Mammary epithelial cell (primary cell): ENCODE measurements at places on chromosomes 6 and 20.

GRCh38 chr6:112086744-112087135 is 542 bp downstream of the TUBE1 start:
- peak; percentile 58 for DNase-seq

DNA sequence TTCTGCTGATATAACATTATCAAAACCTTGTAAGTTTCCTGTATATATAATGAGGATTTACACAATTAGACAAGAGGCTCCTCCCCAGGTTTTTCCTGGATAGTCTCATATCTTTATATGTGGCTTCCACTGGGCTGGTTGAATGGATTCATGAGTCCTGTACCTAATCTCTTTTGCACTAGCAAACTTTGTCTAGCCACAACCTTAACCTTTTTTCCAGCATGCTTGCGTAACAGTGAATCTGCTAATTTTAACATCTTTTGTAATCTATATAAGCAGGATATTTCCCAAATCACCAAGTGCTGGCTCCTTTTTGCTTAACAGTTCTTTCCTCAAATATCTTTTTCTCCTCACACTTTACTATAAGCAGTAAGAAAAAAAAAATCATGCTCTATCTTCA is 153.6 kb downstream of the COL21A1 start:
- DNase-seq, result no peak

DNA sequence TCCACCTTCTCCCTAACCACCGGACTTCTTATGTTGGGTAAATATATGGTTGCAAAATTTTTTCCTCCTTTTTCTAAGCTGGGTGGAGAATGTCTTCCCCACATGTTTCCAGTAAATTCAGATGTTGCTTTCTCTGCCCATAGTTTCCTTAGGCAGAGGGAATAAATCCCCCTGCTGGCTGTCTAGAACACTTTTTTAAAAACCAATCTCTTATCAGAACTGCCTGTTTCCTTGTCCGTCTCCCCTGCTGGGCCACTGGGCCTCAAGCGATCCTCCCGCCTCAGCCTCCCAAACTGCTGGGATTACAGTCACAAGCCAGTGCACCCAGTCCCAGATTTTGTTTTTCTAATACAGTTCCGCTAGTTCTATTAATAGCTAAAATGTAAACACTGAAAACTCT is 9.9 kb upstream of the WFDC2 start:
- DNase-seq, result no peak

DNA sequence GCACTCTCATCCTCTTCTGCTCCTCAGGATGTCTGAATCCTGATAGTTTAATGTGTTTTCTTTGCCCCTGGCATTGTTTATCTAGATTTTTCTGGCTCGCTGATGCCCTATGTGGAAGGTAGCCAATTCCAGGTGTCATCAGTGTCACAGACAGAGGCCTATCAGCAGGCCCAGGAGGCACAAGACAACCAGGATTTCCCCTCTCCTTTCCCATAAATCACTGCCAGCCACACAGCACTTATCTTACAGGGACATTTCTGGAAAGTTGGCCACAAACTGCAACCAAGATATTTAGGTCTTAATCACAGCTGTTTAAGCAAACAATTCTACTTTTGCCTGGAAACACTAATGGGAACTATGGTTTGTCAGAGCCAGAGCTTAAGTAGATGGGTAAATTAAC is 28.1 kb downstream of the ADGRF5 start:
- DNase-seq, result no peak

DNA sequence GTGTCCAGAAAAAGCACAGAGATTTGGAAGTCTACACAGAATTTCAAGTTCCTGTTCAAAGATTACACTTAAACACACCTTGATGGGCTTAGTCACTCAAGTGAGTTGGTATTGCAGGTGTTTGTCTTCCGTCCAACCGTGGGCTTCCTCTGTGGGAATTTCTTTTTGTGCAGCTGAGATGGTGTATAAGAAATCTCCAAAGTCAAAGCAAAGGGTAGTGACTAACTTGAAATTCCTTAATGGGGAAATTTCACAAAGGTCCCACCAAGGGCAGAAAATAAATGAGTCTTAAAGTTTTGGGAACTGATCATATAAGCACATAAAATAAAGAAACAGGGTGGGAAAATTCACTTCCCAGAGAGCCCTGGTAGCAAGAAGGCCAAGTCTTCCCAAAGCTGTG is 102.0 kb upstream of the TNFAIP3 start:
- peak; percentile 86 for DNase-seq

- DNase-seq, result no peak
These were observed 168.0 kb upstream of the RNF24 start for GRCh38 chr20:4183361-4183760.

DNA sequence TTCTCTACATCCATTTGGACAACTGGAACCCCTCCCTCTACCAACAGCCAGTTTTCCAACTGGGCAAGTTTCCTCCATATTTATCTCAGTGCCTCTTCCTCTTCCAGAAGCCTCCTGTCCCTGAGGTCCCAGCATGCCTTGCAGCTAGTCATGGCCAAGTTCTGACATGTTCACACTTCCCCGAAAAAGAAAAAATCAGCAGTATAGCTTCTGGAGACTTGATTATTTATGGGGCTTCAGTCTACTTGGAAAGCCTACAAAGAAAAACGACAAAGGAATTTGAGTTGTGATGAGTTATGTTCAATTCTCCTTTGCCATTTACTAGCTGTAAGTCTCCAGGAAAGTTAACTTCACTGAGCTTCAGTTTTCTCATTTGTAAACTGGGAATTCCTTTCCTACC is 406.5 kb downstream of the MAFB start:
- DNase-seq, result no peak

DNA sequence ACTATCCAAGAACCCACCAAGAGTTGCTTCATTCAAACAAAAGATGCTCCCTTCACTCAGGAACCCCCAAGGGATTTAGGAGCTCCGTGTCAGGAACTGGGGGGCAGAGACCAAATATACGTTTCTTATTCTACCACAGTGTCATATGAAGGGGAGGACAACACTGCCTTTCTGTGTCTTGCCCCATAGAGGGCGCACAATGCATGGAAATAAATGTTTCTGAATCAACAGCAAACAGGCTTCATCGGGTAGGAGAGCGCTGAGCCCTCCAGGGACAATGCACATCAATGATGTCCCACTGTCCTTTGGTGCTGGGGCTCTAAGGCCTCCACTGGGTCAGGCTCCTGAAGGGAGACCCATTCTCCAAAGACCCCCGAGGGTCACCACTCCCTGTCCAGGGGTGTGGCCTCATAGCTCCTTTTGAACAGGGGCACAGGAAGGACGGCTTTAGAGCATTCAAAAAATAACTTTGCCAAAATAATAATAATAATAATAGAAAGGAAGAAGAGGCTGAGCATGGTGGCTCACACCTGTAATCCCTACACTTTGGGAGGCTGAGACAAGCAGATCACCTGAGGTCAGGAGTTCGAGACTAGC is 31.1 kb downstream of the PLG start:
- peak; percentile 35 for DNase-seq

DNA sequence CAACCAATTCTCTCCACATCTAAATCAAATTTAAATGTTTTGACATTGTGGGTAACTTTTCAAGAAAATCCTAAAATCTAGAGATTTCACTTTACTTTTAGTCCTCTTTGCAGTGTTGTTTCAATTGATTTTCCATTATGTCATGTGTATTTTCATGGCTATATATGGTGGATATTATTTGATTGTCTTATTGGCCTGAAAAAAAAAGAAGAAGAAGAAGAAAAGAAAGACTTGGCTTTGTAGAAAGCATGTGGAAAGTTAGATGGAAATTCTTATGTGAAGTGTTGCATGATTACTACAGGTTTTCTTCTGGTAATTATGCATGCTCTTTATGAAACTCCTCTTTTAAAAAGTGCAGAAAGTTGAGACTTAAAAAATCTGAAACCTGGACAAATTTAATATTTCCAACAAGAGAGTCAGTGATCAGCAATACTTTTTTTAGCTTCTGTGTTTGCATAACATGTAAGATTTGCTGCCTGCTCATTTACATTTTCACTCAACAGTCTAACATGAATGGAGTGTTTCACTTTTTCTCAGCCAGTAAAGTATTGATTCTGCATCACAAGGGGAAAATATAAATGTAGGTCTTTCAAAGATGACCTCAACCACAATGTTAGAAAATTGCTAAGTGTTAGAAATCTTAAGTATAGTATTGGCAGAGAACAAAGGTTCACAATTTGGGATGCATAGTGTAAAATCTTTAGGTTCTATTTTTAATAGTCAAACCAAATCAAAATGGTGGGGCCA is 438.7 kb downstream of the BCKDHB start:
- no peak for DNase-seq

DNA sequence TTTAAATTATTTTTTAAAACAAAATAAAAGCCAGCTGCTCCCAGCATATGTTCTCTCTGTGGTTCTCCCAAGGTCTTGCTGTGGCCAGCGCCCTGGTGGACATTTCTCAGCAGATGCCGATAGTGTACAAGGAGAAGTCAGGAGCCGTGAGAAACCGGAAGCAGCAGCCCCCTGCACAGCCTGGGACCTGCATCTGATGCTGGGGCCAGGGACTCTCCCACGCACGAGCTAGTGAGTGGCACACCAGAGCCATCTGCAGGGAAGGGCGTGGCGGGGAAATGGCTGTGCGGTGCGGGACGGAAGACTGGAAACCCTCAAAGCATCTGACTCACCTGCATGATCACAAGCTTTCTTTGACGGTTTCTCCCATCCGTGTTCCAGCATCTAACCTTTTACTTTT is 16.5 kb downstream of the GFRA4 start:
- no peak for DNase-seq

GRCh38 chr6:169665289-169665688 is 36.5 kb downstream of the WDR27 start:
- peak; percentile 86 for DNase-seq
